ENCODE measurements at places on chromosomes 1 and 21. TPM values are rescaled to one million over a fixed set of nuclear protein-coding genes. Genes with fewer than 3 reads are reported as not detected.

Gene C1orf74
- total RNA-seq, result 0.55 TPM

Gene KRTAP26-1
- total RNA-seq, result not detected

Gene PROK1
- 2.8 TPM for total RNA-seq

Gene VTCN1
- not detected for total RNA-seq

Gene DMRTA2
- total RNA-seq, result not detected

Gene DIO1
- total RNA-seq, result not detected

Gene PTCH2
- total RNA-seq, result 0.56 TPM

Gene GLIS1
- total RNA-seq, result not detected

Gene S100A5
- total RNA-seq, result not detected

Gene PFKFB2
- 40.3 TPM for total RNA-seq

Gene CR1L
- total RNA-seq, result not detected

Gene AP4B1
- total RNA-seq, result 7.3 TPM

Gene ARHGAP30
- total RNA-seq, result 0.91 TPM

Gene FABP3
- total RNA-seq, result 886 TPM

Gene TNFRSF25
- total RNA-seq, result 3.8 TPM

Gene SGIP1
- 2.5 TPM for total RNA-seq

Gene TMIGD3
- total RNA-seq, result 0.55 TPM

Gene TNFRSF9
- 0.20 TPM for total RNA-seq

Gene DCAF8
- 200 TPM for total RNA-seq

Gene ZBTB8OS
- total RNA-seq, result 22.1 TPM

Gene CYP4B1
- 57.3 TPM for total RNA-seq

Gene S100A2
- total RNA-seq, result not detected

Gene COL24A1
- 0.09 TPM for total RNA-seq

Gene UBASH3A
- total RNA-seq, result not detected

Gene GPR52
- 0.75 TPM for total RNA-seq

Gene OR14K1
- total RNA-seq, result not detected

Gene SYPL2
- total RNA-seq, result 127 TPM

Gene MYOCOS
- total RNA-seq, result not detected

Gene CAMSAP2
- total RNA-seq, result 53.4 TPM

Gene CYYR1
- 11.7 TPM for total RNA-seq

Gene PDXK
- 12.4 TPM for total RNA-seq

Gene ATAD3B
- total RNA-seq, result 7.1 TPM

Gene S100B
- 1.3 TPM for total RNA-seq

Gene OR2G6
- total RNA-seq, result not detected

Gene HSPA6
- not detected for total RNA-seq

Gene UBIAD1
- total RNA-seq, result 23.4 TPM

Gene SMCP
- total RNA-seq, result not detected

Gene ADCY10
- not detected for total RNA-seq

Gene PLPPR4
- total RNA-seq, result 0.20 TPM

Gene FAM3B
- not detected for total RNA-seq

Gene YOD1
- total RNA-seq, result 6.0 TPM

Gene TNFRSF14
- total RNA-seq, result 3.4 TPM

Gene PDE9A
- total RNA-seq, result 2.1 TPM

Gene TMEM81
- 6.1 TPM for total RNA-seq

Gene MTARC2
- total RNA-seq, result 12.0 TPM

Data from gastrocnemius medialis (tissue), 4 donors.